Activated CD8-positive, alpha-beta T cell treated with anti-CD3 and anti-CD28 coated beads, Interleukin-2, amount 10 ng/mL, durations not matched to agents 7 days and 5 days (primary cell): ENCODE measurements at places on chromosomes 7 and 10. TPM values are rescaled to one million over a fixed set of nuclear protein-coding genes. Genes with fewer than 3 reads are reported as not detected.
A peak's percentile ranks its signal among the peaks of the same experiment; 100 is the strongest.

DNA sequence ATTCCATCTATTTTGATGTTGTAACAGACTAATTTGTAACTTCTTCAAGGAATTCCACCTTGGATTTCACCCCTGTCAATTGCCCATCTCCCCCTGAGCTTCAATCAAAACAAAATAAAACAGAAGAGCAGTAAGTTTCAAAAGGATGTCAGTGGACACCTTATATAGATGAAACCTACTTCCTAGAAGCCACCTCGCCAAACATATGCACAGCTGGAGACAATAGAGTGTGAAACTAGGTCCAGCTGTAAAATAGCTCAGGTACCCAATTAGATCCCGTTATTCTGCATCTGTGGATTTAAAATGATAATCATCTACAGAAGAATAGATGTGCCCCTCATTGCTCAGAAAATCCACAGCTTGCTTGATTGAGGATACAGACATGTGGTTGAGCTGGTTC lies 598.6 kb downstream of the SH2D4B start:
- no peaks in the 10 kb centered on the region for H3K4me1 ChIP-seq
- no peak overlapping the region for H3K27ac ChIP-seq
- H3K27me3 ChIP-seq = no peaks in the 10 kb centered on the region
- DNase-seq = no peak
- H3K4me3 ChIP-seq = no peak overlapping the region

GRCh38 chr10:119333146-119333792 lies 125.9 kb downstream of the GRK5 start:
- no peaks in the 10 kb centered on the region for H3K27me3 ChIP-seq
- peak; percentile 45 for DNase-seq
- H3K36me3 ChIP-seq = peaks cover 5% of the 10 kb centered on the region
- H3K27ac ChIP-seq = no peak overlapping the region

GRCh38 chr7:50246551-50246950 lies 58.0 kb upstream of the IKZF1 start:
- DNase-seq = no peak
- no peaks in the 10 kb centered on the region for H3K27me3 ChIP-seq
- H3K27ac ChIP-seq = no peak overlapping the region
- H3K4me3 ChIP-seq = no peak overlapping the region

DNA sequence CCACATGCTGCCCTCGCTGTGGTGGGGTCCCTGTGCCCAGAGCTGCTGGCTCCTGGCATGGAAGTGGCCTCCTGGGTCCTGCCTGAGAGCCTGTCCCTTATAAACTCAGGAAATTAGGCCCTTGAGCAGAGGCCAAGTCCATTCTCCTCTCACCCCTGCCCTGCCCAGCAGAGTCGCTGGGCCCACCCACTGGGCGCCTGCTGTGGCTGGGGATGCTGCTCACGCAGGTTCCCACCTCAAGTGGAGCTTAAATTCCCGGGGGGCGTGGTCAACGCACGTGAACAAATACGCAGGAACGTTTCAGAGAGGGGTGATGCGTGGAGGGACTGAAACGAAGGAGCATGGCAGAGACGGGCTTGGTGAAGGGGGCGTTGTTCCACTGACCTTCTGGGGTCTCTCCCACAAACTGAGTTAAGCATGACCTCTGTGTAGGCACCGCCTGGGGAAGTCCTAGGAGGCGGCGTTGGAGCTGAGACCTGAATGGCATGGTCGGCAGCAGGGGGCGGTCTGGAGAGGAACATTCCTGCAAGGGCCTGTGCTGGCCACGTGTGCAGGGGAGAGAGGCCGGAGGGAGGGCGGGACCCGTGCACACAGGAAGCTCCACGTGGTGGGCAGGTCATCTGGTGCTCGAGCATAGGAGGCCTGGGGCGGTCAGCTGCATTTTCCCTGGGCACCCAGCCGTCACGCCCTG lies 27.9 kb downstream of the FAM20C start:
- no peak overlapping the region for H3K27ac ChIP-seq
- no peaks in the 10 kb centered on the region for H3K36me3 ChIP-seq
- no peaks in the 10 kb centered on the region for H3K27me3 ChIP-seq

Gene DENND11
- total RNA-seq = 23.3 TPM

Gene AKR1C3
- 4.4 TPM for total RNA-seq

DNA sequence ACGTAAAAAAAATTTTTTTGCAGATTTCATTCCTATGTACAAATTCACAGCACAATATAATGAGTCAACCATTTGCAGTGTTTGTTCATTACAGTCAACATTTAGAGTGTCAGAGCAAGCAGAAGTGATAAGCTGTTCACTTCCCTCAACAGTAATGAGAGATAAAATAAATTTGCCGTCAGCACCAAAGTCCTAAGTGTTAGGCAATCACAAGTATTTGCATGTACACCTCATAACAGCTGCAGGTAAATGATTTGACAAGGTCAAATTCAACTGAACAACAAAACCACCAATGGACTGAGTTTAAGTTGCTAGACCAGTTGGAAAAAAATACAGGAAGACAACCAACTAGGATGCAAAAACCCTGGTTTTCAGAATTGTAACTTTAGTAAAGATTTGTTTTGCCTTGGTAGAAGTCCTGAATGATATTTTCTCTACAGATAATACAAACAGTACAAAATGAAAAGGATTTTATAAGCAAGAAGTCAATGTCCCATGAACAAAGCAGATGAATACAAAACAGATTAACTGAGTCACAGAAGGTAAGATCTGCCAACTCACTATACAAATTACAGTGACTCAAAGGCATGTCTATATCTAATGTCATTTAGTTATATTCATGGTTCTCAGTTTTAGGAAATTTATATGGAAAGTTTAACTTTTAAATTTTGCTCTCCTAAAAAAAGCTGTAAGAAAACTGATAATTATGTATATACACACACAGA lies 10.4 kb downstream of the RAPGEF5 start:
- H3K4me1 ChIP-seq = no peaks in the 10 kb centered on the region
- no peaks in the 10 kb centered on the region for H3K36me3 ChIP-seq
- no peak overlapping the region for H3K4me3 ChIP-seq
- H3K27me3 ChIP-seq = peaks cover 6% of the 10 kb centered on the region

DNA sequence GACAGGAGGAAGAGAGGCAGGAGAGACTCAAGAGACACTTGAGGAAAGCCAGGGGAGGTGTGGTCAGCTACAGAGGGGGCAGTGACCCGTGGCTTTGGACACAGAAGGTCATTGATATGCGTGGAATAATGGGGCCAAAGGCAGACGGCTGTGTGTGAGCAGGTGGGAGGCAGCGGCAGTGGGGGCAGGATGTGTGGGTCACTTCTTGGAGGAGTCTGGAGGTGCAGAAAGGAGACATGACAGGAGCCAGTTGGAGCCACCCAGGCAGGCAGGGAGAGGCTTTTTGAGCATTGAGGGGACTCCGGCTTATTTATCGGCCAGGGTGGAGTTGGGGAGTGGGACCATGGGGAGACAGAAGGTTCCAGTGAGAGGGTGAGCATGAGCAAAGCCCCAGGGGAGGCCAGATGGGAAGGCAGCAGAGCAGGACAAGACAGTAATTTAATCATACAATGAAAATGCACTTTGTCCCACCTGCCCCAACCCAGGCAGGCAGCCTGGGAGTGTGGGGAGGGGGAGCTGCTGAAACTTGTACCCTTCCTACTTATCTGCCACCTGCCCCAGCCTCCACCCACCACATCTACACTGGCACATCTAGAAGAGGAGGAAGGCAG lies 5.0 kb downstream of the LDB3 start:
- no peak overlapping the region for H3K4me3 ChIP-seq
- no peak overlapping the region for H3K27ac ChIP-seq
- no peaks in the 10 kb centered on the region for H3K36me3 ChIP-seq
- no peak for DNase-seq
- H3K4me1 ChIP-seq = no peaks in the 10 kb centered on the region

GRCh38 chr7:120404042-120404441 lies 131.1 kb downstream of the KCND2 start:
- no peaks in the 10 kb centered on the region for H3K27me3 ChIP-seq
- no peak overlapping the region for H3K27ac ChIP-seq
- H3K4me1 ChIP-seq = no peaks in the 10 kb centered on the region
- H3K4me3 ChIP-seq = no peak overlapping the region
- DNase-seq = no peak

DNA sequence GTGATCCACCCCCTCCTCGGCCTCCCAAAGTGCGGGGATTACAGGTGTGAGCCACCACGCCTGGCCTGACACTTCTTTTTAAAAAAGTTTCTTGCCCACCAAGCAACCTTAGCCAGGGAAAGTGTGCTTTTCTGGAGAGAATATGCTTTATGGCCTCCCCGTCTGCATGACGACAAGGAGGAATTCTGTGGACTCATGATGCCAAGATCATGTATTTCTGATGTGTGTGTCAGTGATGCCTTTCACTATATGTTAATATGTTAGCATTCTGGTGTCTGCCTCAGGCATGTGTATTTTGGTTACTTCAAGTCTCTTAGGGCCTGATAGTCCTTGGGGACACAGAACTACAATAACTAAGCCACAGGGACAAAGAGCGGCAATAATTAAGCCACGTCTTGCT lies 2.1 kb downstream of the PDSS1 start:
- no peaks in the 10 kb centered on the region for H3K27me3 ChIP-seq
- no peak overlapping the region for H3K4me3 ChIP-seq
- H3K27ac ChIP-seq = no peak overlapping the region
- peaks cover 33% of the 10 kb centered on the region for H3K36me3 ChIP-seq
- no peak for DNase-seq

DNA sequence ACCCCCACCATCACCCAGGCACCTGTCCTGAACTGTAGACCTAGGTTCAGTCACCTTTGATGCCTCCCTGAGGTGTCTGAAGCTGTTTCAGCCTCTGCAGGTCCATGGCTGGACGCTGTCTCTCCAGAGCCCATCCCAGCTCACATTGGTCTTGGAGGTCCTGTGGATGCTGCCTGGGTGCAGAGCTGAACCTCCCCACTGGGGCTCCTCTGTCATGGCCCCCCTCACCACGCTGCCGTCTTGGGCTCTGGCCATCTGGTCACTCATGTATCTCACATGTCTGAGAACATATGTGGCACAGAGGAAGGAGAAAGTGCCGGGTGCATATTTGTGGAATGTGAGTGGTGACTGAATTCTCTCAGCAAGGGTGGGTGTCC lies 108.9 kb downstream of the NKX6-2 start:
- peaks cover 2% of the 10 kb centered on the region for H3K4me1 ChIP-seq
- H3K27me3 ChIP-seq = no peaks in the 10 kb centered on the region
- no peak for DNase-seq
- no peak overlapping the region for H3K27ac ChIP-seq

- no peaks in the 10 kb centered on the region for H3K36me3 ChIP-seq
- H3K27me3 ChIP-seq = no peaks in the 10 kb centered on the region
- no peak for DNase-seq
- H3K4me3 ChIP-seq = no peak overlapping the region
Measured at GRCh38 chr7:154372011-154372601, 319.9 kb downstream of the DPP6 start.

DNA sequence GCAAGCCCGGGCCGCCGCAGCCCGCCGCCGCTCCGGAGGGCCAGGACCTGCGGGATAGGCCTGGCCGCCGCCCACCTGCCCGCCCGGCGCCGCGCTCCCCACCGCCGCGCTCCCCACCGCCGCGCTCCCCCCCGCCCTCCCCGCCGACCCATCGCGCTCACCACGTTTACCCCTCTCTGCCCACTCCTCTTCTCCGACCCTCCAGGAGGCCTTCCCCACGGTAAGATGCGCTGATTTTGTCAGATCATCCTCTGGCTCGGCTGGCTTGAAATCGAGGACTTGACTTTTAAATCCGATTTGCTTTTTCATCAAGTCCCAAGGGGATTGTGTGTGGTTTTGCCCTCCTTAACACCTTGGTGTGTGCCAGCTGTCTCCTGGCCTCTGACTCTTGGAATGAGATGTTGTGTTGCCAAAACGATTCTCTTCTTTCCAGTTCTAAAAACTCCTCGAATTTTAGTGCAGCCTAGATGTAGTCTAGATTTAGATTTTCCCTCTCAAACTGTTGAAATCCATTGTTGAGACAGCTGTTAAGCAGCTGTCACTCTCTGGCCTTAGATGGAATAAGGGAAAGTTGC lies 738 bp downstream of the POM121 start:
- H3K27ac ChIP-seq = peak overlapping the region; percentile 97
- no peaks in the 10 kb centered on the region for H3K27me3 ChIP-seq
- H3K4me3 ChIP-seq = peak overlapping the region; percentile 100
- DNase-seq = no peak
- H3K4me1 ChIP-seq = peaks cover 37% of the 10 kb centered on the region

DNA sequence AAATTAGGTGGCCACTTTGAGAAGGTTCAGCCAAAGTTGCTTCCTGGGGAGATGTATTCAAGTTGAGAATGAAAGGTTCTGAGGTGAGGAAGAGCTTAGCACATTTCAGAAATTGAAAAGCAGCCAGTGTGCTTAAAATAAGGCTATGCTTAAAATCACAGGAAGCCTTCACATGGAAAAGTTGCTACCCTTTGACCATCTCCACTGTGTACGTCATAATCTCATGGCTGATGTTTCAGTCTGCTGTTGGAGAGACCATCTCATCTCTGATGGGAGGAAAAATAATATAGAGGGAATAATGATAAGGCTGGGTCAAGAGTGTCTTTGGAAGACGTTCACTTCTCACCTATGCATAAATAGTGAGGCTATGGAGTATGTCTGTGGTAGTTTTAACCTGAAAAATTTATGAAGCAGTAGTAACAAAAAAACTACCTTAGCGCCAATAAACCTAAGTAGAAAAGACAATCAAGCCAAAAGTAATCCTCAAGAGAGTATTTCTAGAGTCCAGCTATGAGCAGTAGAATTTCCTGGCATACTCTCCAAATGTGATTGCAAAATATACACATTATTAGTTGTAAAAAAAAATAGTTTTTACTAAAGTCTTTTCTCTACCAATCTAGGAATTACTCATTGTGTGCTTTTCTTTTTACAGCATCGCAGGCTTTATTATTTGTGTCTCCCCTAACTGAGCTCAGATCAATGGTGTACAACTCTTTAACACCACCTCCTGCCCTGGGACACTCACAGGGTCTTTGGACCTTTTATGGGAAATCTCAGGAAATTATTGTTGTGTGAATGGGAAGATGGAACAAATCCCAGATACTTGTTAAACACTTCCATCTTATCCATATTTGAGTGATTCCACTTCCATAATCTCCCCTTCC lies 435.2 kb upstream of the LRGUK start:
- no peaks in the 10 kb centered on the region for H3K36me3 ChIP-seq
- H3K4me1 ChIP-seq = no peaks in the 10 kb centered on the region
- H3K4me3 ChIP-seq = no peak overlapping the region
- no peaks in the 10 kb centered on the region for H3K27me3 ChIP-seq

Gene PLXNA4
- 45.4 TPM for total RNA-seq

DNA sequence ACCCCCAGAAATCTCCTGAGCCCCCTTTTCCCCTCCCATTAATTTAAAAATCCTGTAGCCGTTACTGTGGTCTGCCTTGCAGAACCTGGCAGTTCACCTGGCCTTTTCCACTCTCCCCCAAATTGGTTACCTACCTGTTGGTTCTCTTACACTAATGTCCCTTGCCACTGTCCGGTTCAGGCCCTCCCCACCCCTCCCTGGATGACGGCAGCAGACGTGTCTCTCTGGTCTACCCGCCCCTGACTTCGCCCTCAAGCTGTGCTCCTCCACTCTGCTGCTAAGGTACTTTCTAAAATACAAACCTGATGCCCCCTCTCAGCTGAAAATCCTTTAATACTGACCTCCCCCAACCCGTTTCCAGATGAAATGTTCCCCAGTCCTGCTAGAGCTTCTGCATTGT lies 15.6 kb upstream of the SH3PXD2A start:
- H3K4me1 ChIP-seq = no peaks in the 10 kb centered on the region
- no peaks in the 10 kb centered on the region for H3K27me3 ChIP-seq
- H3K27ac ChIP-seq = no peak overlapping the region

- no peaks in the 10 kb centered on the region for H3K27me3 ChIP-seq
- peaks cover 23% of the 10 kb centered on the region for H3K36me3 ChIP-seq
- DNase-seq = no peak
- no peak overlapping the region for H3K27ac ChIP-seq
- peaks cover 28% of the 10 kb centered on the region for H3K4me1 ChIP-seq
Measured at GRCh38 chr10:102781090-102781920, 37.6 kb downstream of the WBP1L start.
